ENCODE measurements at places on chromosomes 1 and 21. TPM values are rescaled to one million over a fixed set of nuclear protein-coding genes. Genes with fewer than 3 reads are reported as not detected.

The FCRL6 gene
- not detected for total RNA-seq

The KRTAP6-3 gene
- total RNA-seq = not detected

The FAM72A gene
- 29.1 TPM for total RNA-seq

The PYCR2 gene
- 150 TPM for total RNA-seq

The VHLL gene
- 0.54 TPM for total RNA-seq

The MYOC gene
- total RNA-seq = not detected

The COL8A2 gene
- 0.12 TPM for total RNA-seq

The PTPRU gene
- total RNA-seq = 0.47 TPM

The BLACAT1 gene
- total RNA-seq = 0.17 TPM

The OR2L8 gene
- not detected for total RNA-seq

The CNTN2 gene
- not detected for total RNA-seq

The LCE1E gene
- total RNA-seq = not detected

The OR2T8 gene
- total RNA-seq = not detected

The MPZ gene
- total RNA-seq = 3.0 TPM

The OLIG2 gene
- total RNA-seq = not detected

The CYP4B1 gene
- total RNA-seq = not detected

The LCE1B gene
- total RNA-seq = not detected

The S100A12 gene
- total RNA-seq = not detected

The PKLR gene
- total RNA-seq = 0.09 TPM
